ENCODE measurements at places on chromosomes 2 and 18.
A peak's percentile ranks its signal among the peaks of the same experiment; 100 is the strongest.

GRCh38 chr2:150413910-150414309 lies 73.6 kb downstream of the RND3 start:
- no peak for DNase-seq

DNA sequence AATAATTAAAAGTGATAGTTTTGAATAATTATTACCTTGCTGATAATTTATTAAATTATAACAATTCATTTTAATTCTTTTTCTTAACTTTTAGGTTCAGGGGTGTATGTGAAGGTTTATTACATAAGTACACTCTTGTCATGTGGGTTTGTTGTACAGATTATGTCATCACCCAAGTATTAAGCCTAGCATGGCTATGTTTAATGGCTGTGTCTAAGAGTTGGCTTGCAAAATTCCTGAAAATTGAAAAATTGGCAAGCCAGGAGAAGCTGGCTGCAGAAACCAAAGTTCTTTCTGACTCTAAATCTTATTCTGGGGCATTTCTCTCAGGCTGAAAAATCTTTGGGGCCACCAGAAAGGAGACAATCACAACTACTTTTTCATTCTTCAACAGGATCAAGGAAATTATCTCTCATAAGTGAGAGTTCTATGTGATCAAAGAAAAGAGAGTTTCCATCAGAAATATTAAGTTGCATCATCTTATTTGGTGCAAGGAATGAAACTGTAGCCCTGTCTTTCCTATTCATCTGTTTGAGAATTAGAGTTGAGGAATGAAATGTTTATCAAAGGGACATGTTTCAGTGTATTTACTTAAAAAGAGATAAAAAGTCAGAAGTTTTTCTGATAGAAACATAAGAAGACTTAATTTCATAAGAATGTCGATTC lies 412.1 kb upstream of the CDH2 start:
- no peak for DNase-seq

GRCh38 chr18:47883771-47884413 lies 46.6 kb downstream of the SMAD2 start:
- DNase-seq, result peak; percentile 54

DNA sequence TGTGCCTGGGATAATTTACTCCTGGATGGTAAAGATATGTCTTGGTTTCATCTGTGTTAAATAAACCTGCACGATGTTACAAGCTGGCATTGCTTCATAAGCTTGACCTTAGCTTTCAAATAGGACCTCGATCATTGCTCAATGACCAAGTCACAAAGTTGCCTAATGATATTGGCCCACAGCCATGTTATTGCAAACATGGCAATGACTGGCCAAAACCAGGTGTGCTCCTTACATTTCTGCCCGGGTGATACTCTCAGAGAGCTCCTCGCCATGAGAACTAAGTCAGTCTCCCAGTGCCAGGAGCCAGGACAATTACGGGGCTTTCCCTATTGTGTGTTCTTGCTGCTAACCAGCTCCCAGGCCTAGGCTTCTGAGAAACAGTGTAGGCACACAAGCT lies 72.5 kb upstream of the CYP1B1 start:
- DNase-seq, result peak; percentile 15

GRCh38 chr2:3222636-3223035 lies 155.0 kb downstream of the EIPR1 start:
- DNase-seq, result no peak

- DNase-seq, result no peak
Observed at GRCh38 chr2:71190656-71191569, 36.0 kb downstream of the PAIP2B start.

All from kidney glomerular epithelial cell (primary cell).